IPS DF 6.9 (cell line): ENCODE measurements at places on chromosomes 6 and 20.

DNA sequence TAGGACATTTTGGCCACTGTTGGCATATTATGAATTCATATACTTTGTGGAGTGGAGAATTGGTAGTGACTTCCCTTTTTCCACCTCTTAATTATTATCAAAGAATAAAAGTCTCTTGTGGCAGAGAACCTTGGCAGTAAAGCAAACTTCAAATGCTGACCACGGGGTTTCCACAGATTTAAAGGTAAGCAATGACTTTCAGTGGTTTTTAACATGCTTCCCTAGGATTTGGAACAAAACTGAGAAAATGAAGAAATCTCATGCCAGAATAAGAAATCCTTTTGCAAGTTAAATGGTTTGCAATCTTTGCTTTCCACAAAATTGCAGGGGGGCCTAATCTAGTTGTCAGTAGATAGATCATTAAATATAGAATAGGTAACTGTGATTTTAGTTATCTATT lies 2.0 kb upstream of the SDC4 start:
- no peak for DNase-seq

GRCh38 chr6:169665289-169665688 lies 36.5 kb downstream of the WDR27 start:
- no peak for DNase-seq

DNA sequence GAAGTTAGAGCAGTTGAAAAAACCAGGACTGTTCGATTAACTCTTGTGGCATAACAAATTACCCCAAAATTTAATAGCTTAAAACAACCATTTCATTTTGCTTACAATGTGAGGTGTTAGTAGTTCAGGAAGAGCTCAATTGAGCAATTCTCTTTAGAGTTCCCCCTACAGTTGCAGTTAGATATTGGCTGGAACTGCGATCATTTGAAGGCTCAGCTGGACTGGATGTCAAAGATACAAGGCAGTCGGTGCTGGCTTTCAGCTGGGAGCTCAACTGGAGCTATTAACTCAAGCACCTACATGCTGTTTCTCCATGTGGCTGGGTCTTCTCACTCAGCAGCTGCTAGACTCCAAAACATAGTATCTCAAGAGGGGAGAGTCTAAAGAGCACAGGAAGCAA lies 96.0 kb upstream of the LOC128125822 start:
- no peak for DNase-seq

DNA sequence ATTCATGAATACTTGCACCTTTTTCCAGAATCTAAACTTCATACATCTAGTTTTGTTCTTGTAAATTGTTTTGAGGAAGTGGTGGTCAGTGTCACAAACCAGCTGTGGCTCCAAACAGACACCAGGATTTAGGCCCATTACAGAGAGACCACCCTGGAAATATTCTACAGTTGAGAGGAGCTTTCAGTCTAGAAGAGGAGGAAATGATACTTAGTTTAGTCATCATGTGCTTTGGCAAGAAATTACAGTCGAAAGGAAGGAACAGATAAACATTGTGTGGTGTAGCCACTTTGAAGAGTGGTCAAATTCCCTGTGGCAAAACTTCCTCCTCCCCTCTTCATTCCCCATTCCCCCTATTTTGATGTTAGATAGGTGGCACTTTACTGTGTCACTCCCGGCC lies 15.7 kb downstream of the DCBLD1 start:
- no peak for DNase-seq

GRCh38 chr6:11656491-11656890 lies 118.9 kb downstream of the TMEM170B start:
- no peak for DNase-seq

DNA sequence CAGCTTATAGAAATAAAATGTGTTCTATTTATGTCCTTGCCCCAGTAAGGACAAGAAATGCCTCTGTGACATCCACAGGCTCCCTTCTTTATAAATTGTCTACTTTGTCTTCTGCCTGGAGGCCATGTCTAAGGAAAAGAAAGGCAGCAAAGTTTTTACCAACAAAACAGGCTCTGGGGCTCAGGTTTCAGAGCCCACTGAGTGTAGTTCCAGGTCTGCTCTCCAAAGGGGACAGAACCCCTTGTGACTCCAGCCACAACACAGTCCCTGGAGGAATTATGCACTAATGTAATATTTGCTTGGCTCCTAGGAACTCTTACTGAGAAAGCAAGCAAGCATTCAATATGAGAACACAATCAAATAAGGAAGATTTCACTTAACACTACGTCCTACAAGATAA lies 80.1 kb downstream of the PAK5 start:
- no peak for DNase-seq

DNA sequence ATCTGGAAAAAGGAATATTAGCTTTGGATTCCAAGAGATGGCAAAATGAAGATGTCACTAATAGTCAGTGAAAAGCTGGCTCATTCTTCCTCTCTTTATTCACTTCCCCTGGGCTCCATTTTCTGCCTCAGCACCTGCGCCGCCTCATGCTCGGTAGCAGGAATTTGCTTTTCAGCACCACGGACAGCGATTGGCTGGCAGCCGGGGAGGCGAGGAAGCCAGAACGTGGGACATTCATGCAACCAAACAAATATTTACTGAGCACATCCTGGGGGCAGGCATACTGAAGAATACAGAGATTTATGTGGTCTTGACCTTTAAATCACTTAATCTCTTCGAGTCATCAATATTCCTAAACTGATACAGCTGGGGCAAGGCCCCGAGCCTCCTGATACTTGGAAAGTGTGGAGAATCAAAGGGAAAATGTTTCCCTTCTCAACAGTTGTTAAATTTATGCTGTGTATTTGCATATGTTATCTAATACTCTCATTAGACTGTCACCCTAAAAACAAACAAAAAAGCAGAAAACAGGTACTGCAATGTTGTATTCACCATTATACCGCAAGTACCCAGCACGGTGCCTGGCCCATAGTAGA lies 12.1 kb upstream of the PDYN start:
- DNase-seq, result peak; percentile 50

- DNase-seq, result no peak
Observed at GRCh38 chr20:5863040-5863833, 87.1 kb downstream of the TRMT6 start.

DNA sequence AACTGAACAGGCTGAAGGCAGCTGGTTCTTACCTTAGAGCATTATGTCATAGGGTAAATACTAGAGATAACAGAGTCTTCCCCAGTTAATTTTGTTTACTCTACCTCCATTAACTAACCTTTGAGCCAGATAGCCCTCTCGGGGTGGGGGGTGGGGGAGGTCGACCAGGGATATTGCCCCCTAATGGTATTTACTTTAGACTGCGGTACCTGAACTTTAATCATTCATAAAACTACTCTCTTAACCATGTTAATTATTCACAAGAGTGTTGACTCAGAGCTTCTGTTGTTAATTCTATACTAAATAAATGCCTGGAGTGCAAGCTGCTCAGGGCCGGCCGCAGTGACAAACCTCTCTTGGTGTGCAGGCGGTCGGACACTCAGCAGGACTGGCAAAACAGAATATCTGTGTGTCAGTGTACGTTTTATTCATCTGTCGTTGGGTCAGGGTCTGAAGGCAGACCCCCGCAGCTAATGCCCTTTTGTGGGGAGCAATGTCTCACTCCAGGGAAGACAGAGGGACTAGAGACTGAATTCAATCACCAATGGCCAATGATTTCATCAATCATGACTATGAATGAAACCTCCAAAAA lies 152.4 kb upstream of the COL21A1 start:
- DNase-seq, result no peak

DNA sequence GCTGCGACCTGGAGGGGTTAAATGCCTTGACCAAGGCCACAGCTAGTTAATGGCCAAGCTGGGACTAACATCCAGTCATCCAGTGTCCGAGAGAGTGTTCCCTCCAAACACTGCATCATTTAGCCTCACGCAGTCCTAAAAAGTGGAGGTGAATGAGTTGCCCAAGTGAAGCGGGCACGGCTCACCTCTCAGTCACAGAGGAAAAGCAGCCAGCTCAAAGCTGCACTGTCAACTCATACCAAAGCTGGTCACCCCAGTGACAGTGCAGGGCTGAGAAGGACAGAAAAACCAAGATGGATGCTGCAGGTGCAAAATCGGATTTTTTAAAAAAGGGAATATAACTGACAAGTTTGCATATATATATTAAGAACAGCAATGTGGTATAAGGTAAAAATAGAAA lies 168.5 kb downstream of the SYNDIG1 start:
- no peak for DNase-seq
